C1 segment of cervical spinal cord (tissue), 14 donors: ENCODE measurements at places on chromosomes 11 and 22.

DNA sequence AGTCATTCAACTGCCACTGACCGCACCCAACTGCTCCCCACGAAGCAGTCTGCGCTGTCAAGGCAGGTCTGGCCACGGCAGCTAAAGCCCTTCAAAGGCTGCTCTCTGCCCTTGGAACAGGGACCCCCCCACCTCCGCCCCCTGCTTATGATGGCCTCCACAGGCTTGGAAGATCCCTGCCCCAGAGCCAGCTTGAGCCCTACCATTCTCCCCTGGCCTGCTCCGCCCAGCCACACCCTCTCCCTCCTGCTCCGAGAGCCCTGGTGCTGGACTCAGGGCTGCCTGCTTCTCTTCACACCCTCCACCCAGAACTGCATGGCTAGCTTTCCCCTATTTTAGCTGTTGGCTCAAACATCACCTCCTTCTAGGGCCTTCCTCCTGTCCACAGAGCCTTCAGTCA, 19.0 kb downstream of the ZMAT5 start:
- DNase-seq = no peak

- no peak for DNase-seq
Observed at GRCh38 chr11:1829039-1829820, 5.6 kb upstream of the SYT8 start.

- no peak for DNase-seq
Observed at GRCh38 chr11:6452219-6452618, 11.4 kb upstream of the HPX start.

DNA sequence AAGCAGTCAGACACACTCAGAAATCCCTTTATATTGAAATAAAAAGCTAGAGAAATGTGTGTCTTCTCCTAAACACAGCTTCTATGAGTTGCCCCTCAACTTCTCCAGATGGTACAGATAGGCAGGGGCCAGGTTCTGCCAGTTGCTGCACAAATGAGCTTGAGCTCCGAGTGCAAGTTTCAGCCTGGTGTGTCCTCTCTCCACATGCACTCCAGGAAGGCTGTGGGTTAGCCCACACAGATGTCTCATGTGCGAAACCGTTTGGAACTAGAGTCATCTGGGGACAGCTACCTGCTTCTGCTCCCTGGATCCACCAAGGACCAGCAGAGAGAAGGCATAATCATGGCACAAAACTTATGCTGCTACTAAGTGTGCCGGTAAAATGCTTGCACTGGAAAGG, 812.6 kb downstream of the OPCML start:
- no peak for DNase-seq

DNA sequence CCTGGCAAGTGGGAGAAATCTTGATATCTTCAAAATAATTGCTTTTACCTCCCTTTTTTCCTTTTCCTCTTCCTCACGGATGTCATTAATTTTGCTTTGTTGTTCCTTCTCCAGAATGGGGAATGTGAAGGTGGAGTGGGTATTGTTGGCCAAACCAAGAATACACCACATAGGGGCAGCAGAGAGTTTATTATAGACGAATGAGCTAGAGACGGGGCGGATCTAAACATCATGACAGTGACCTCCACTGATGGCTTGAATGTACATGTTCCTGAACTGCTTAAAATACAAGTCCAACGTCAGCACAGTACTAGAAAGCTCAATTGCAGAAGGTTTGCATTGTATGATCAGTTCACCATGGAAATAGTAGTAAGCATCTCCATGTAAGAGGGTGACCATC, 122.3 kb upstream of the SNX19 start:
- DNase-seq = no peak

DNA sequence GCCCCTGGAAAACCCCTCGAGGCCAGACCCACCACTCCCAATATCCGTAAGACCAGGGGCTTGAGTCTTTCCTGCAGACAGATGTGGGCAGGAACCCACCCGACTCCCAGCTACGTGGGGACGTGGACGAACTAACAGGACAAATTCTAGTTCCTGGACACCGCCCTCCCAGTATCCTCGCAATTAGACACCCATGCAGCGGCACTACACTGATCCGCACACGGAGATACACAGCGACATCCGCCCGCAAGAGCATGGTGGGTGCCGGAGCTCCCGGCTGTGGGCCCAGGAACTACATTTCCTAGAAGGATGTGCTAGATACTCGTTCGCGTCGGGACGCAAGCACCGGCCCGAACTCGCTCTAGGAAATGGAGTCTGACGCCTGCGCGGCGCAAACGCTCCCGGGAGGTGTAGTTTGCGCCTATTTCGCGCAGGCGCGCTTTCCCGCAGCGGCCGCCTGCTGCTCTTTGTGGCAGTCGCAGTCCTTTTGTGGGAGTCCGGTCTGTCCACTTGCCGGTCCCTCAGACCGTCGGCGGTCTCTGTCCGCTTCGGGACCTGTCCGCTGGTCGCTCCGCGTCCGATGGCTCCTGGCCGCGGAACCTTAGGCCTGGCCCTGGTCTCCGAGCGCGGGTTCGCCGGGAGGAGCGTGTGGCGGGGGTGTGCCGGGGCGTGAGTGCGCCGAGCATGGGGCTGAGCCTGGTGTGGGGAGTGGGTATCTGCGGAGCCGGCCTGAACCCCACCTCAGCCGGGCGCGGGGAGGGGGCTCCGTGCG, at the start of gene ZNF74:
Gene ZNF74 (plus strand): TSS at position 447 of the 772 bp plus-strand sequence. CDS start 478 bp downstream, outside the sequence.
- peak; percentile 78 for DNase-seq

GRCh38 chr22:40611606-40612005, 24.9 kb downstream of the MRTFA start:
- no peak for DNase-seq

DNA sequence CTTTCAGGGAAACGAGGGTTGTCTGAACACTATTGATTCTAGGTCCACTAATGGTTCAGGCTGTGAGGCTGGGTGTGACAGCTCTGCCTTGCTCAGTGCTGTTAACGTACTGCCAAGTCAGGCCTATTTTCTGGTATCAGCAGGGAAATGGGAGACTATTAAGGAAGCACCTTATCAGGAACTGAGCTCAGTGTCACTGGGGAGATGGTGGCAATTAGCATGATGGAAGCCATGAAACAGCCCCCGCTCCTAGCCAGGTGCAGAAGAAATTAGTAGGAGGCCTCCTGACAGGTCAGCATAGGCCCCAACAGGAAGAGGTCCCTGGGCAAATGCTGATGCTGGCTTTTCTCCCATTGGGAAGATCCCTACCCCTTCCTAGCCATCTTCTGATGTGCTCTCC, 42.6 kb upstream of the LMO2 start:
- no peak for DNase-seq
